ENCODE measurements at places on chromosomes 13 and 19. TPM values are rescaled to one million over a fixed set of nuclear protein-coding genes. Genes with fewer than 3 reads are reported as not detected.

Gene LGI4
- not detected for total RNA-seq

GRCh38 chr19:15779756-15780476 is 7.5 kb upstream of the OR10H5 start:
- peak; percentile 53 for DNase-seq

Gene WDR62
- total RNA-seq: 19.8 TPM

Gene ZNF610
- total RNA-seq: 6.5 TPM

GRCh38 chr19:41871573-41872383 is 5.3 kb upstream of the CD79A start:
- peak; percentile 41 for DNase-seq

Data from Daoy (cell line).